ENCODE measurements at places on chromosomes 7 and 10. TPM values are rescaled to one million over a fixed set of nuclear protein-coding genes. Genes with fewer than 3 reads are reported as not detected.

- DNase-seq: no peak
These were observed 339.3 kb upstream of the POM121L12 start for GRCh38 chr7:52695973-52696595.

GRCh38 chr10:67541411-67541810, 154.6 kb downstream of the CTNNA3 start:
- DNase-seq: no peak

- peak; percentile 5 for DNase-seq
These were observed 23.2 kb downstream of the NDUFB2 start for GRCh38 chr7:140719721-140720120.

DNA sequence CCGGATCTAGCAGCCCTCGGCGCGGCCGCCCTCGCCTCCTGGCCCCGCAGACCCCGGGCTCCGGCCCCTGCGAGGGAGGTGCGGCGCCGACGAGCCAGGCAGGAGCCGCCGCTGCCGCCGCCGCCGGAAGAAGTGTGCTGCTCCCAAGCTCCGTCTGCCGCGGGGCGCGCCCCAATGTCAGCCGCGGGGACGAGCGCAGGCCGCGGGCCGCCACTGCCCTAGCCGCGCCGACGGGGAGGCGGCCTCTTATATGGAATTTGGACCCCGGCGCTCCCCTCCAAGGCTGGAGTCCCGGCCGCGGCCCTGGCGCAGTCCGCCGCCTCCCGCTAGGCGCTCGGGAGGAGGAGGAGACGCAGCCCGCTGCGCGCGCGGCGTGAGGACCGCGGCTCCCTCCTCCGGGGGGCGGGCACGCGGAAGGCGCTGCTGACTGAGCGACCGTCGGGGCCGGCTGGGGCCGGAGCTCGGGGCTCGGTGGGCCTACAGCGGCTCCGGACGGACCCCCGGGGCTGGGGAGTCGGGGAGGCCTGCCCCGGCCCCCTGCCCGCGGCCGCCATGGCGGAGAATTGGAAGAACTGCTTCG, at the start of gene TRIM8:
Gene TRIM8, plus strand, starts transcription at position 414 of the 580 bp plus-strand sequence. Its CDS starts 139 bp downstream, at position 553.
- no peak for DNase-seq

DNA sequence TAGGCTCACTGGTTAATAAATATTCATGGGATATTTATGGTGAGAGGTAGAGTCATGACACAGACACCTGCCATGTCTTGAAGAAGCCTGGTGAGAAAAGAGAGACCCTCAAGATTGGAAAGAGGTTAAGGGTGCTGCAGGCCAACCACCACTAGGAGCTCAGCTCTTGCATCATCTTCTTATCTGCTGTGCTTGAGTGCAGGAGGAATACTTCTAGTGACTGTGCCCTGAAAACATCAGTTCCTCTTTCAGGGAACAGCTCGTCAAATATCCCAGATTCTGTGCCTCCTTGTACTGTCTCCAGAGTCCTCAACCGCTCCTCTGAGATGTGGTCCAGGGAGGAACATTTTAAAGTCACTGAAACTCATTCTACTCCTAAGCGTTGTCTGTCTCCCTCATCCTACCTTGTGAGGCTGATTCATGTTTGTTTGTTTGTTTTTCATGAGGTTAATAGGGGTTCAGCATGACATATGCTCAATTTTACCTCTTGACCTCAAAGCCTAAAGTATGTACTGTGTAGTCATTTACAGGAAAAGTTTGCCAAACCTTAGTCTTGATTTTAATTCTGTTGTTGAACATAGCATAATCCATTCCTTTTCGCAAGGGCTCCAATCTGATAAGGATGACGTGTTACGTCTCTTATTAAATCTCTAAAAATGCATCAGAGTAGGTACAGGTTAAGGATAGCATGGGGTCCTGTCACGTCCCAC, 293.1 kb downstream of the C7orf25 start:
- peak; percentile 58 for DNase-seq

GRCh38 chr7:44196450-44196872, 4.3 kb upstream of the YKT6 start:
- peak; percentile 49 for DNase-seq

- DNase-seq: no peak
These were observed 326.3 kb upstream of the BMPER start for GRCh38 chr7:33578881-33579672.

DNA sequence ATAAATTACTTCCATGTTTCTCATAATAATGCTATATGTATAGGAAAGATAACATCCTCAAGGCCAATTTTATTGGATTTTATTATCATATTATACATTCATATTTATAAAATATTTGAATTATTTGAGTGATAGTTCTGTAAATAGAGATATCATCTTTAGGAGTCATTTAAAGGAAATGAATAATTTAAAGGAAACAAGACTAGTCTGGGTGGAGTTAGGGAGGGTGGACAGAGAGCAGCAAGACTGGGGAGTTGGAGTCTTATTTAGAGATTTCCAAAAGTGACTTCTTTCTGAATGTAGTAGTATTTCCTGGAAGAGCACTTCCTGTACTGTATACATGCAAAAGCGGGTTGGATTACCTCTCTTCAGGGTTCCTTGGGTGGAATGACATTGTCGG, 342.3 kb downstream of the SUGCT start:
- DNase-seq: no peak

DNA sequence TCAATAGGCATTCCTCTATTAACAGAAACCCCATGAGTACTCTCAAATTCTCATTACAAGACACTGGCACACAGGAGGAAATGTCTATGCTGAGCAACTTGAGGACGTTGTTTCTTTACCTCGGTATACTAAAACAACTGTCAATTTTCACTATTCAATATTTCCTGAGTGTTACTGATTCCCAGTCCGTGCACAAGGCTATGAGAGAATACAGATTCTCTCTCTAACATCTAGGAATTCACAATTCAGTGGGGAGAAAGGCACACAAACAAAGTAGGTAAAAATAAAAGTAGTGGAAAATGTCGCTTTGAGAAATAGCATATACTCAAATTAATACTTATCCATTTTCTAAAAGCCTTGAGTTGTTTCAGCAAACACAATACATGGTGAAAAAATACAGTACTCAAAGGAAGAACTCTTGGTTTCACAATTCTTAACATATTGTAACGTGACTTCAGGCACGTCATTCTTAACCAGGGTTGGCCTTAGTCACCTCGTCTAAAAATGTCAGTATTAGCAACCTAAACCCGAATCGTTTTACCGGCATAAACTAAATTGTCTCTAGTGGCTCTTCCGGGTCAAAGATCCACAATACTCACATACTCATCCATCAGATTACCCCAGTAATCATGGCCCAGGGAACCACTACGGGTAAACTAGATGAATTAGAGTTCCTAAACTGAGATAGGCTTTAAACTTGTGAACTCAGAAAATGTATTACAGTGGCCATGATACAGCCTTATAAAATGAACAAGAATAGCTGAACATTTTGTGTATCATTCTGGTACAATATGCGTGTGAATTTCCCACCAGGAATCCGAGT, 1.5 kb downstream of the IPMK start:
- DNase-seq: peak; percentile 81

- DNase-seq: peak; percentile 42
These were observed 172.3 kb downstream of the CACNB2 start for GRCh38 chr10:18312374-18313139.

The BICC1 gene
- total RNA-seq: 1.1 TPM

The NKX2-3 gene
- not detected for total RNA-seq

The GPER1 gene
- 0.13 TPM for total RNA-seq

The FAM13C gene
- total RNA-seq: under 0.01 TPM
